ENCODE measurements at places on chromosomes 12 and 14.
A peak's percentile ranks its signal among the peaks of the same experiment; 100 is the strongest.

GRCh38 chr12:68743356-68743755, 2.6 kb upstream of the SLC35E3 start:
- no peak for DNase-seq

DNA sequence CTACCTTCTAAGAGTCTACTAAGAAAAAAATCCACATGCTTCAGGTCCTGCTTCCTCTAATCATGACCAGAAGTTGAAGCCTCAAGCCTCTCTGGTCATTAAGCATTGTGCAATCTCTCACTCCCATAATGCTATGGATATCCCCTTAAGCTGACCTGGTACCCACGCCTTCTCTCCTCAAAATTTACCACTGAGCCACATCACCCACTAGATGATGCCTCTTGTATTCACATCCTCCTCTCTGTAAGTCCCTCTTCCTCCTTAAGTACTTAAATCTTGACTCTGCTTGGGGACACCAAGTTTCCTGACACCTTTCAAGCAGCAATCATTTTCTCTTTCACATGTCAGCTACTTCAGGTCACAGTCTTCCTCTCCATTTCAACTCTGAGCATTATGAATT, 9.8 kb downstream of the GALNT4 start:
- DNase-seq = no peak

DNA sequence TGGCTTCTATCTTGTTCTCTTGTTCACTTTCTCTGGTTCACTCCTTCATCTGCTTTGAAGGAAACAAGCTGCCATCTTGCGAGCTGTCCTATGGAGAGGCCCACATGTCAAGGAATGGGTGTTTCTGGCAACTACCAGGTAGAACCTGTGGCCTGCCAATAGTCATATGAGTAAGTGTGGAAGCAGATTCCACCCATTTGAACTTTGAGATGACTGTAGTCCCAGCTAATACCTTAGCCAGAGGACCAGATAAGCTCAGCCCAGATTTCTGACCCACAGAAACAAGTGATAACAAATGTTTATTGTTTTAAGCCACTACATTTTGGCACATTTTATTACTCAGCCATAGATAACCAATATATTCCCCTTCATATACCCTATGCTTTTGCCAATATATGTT, 4.0 kb upstream of the SLC38A2 start:
- no peak for DNase-seq

GRCh38 chr12:69534389-69534822, 50.9 kb upstream of the CCT2 start:
- DNase-seq = peak; percentile 88

DNA sequence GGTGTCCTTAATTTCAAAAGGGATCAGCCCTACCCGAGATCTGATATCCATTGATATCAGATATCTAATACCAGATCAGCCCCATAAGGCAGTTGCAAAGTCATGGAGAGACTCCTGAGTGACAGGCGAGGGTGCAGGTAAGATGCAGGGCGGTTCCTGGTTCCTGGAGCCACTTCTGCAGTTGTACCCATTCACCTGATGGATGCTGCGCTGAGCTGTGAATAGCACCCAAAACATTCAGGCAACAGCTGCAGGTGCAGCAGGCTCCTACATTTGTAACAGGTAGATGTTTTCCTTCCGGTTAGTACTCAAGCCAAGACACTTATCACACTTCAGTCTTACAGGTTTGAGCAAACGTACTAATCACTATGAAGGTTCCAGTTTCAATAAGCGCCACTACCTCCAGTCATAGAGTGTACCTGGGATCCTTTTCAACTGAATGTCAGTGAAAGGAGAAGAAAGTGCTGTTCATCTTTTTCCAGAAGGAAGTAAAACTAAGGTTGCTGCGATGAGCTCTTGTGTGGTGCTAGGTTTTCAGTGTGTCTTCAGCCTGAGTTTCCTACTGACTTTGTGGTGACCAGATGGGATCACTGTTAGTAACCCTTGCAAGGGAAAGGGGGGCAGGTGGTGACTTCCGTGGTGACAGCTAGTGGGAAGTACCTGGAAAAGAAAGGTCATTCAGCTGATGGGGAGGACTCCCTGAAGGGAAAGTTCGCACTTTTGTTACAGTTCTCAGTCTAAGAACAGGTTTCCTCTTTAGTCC, 1.9 kb downstream of the ATP6V0A2 start:
- no peak for DNase-seq

DNA sequence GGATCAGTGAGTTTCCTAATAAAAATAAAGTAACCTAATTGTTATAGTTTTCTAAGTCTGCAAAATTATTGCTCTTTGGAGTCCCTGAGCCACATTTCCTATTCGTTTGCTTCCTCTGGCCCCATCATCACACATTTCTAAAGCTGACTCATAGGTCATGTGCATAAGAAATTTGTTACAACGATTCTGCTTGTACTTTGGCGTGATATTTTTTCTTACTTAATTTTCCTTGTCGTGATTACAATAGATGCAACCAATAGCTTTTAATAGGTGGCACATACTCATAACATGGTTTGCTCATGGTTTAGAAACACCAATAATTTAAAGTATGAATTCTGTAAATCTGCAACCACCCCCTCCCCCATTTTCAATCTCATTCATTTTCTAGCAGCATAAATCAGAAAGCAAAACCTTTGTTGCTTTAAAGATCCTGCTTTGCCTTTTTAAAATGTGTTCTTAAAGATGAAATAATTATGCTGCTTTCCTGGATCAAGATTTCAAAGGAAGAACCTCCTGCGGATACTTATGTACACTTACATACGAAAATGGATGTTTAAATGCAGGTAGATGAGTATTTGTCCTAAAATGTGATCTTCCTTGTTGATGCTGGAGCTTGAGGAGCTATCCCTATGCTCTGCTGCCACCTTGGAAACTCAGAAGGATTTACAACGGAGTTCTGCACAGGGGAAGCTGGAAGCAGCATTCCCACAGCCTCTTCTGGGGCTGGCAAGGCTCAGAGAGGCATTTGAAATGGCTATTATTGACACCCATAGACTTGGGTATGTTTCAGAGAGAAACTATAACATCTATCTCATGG, 1.7 kb upstream of the FLRT2 start:
- peak; percentile 91 for DNase-seq

DNA sequence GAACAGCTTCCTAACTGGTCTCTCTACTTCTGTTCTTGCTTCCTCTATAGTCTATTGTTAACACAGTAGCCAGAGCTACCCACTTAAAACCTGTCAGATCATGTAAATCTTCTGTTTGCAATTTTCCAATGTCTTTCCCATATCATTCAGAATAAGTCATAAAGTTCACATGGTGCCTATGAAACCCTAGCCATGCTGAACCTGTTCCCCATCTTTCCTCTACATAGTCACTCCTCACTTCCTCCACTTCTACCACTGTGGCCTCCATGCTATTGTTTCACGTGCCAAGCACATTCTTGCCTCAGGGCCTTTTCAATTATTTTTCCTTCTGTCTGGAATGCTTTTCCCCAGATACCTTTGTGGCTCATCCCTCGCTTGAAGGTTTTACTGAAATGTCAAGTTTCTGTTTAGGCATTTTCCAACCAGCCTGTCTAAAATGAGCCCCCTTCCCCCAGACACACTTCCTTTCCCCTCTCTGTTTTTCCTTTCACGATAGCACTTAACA, 132.1 kb downstream of the DYRK2 start:
- DNase-seq = no peak

DNA sequence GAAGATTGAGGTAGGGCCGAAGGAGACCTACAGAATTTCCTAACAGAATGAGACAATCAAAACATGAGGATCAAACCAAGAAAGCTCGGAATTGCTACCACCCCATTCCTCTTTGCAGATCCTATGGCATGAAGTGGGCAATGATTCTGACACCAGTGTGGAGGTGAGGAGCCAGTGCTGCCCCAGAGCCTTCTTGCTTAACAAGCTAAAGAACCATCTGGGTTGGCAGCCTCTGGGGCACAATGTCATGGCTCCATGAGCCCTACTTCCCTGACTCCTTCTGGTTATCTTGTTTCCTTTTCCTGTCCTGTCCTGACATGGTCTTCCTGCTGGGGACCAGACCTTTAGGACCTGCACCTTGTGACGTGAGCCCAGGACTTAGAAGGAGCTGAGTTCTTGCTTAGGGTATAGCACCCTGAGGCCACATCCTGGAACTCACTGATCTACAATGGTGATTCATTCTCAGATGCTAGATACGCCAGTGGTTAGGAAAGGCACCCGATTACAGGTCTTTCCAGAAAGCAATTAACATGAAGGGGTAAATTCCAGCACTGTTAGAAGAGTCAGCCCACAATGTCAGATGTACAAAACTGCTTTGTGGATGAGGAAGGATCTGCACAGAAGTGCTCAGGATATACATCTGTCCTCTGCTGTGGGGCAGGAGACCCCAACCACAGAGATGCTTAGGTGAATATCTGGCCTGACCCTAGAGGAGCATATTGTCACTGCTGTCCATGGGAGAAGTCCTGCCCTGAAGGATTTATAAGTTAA, 324.2 kb downstream of the ZFP36L1 start:
- no peak for DNase-seq

DNA sequence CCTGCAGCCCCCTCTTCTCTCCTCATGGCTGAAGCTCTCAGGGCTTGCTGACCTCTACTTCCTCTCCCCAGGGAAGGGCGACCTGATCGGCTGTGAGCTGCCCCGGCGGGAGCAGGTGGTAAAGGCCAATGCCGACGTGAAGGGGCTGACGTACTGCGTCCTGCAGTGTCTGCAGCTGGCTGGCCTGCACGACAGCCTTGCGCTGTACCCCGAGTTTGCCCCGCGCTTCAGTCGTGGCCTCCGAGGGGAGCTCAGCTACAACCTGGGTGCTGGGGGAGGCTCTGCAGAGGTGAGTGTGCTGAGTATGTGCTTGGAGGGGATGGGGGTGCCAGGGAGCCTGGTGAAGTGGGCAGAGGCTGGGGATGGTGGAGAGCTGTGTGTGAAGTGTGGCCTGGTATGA, 13.7 kb downstream of the MCRS1 start:
- DNase-seq = no peak

DNA sequence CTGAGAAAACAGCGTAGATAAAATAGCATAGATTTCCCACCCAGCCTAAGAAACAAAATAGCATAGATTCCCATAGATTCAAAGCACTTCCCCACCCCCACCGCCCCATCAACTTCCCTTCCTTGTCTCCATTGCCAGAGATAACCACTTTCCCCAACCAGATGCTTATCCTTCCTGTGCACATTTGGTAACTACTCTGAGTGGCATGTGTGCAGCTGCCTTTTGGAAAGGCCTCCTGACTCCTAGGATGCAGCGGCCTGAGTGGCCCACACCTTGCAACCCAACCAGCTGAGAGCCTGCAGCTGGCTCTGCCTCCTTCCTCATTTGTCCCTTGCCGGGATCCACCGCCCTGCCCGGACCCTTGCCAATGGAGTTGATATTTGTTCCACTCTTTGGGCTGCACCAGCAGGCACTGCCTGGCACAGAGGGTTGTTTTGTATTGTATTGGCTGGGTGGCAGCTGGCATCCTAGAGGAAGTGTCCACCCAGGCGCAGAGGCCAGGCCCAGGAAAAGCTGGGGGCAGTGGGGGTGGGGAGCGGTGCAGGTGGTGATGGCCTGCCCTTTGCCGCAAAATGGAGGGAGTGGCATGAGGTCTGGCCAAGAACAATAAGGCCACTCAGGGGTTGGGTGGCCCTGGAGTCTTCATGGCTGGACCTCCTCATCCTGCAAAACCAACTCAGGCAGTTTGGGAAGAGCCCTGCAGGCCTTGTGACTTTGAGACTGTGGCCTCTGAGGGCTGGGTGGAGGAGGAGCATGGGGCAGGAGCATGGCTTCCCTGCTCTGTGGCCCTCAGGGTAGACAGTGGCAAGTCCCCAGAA, 4.9 kb downstream of the SLC48A1 start:
- no peak for DNase-seq

DNA sequence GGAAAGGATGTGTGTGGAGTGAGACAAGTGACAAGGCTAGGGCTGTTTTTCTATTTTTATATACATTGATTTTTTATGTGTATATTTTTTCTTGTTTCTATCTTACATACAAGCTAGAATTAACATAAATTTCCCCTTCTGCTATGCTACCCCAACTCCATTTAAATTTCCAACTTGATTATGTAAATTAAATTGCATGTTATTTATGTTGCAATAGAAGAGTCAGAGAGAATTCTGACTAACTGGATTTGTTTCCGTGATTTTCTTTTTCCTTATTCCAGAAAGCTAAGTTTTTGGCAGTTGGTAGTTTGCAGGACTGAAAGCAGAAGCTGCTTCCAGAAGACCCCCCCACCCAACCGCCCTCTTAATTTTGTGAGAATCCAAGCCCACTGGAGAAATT, 8.9 kb upstream of the YBX3 start:
- no peak for DNase-seq
